GM13976 (cell line): ENCODE measurements at places on chromosomes 11 and 22.

- peak; percentile 16 for DNase-seq
Measured at GRCh38 chr11:77211594-77212251, 83.7 kb downstream of the MYO7A start.

GRCh38 chr22:45911601-45912271 lies 65.2 kb downstream of the WNT7B start:
- no peak for DNase-seq

DNA sequence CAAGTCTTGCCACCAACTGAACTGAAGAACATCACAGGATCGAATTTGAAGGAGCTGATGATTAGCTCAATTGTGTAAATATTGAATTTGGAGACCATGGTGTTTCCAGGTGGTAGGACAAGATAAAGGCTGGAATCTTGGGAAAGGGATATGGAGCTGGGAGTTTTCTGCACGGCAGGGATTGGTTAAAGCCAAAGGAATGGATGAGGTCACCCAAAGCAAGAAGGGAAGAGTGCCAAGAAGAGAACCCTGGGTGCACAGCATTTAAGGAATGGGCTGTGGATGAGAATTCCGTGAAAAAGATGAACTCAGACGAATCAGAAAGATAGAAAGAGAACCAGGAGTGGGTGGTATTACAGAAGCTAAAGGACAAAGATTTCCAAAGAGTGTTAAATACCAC lies 29.4 kb upstream of the RRAS2 start:
- DNase-seq: no peak

DNA sequence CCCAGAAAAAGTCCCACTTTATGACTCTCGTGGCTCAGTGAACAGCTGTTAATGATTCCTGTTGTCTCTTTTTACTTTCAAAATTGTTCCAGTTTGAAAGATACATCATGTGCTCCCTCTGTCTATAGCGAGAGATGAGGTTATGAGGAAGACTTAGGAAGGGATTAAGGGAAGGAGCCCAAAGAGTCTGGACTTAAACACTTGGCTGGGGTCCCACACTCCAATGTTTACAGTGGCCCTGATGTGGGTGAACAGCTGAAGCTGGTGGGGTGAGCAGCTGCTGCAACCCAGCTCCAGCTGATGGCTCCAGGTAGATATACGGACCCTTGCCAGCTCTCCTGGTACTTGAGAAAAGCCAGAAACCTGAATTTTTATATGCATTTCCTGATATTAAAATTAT lies 84.5 kb upstream of the PLET1 start:
- DNase-seq: no peak

DNA sequence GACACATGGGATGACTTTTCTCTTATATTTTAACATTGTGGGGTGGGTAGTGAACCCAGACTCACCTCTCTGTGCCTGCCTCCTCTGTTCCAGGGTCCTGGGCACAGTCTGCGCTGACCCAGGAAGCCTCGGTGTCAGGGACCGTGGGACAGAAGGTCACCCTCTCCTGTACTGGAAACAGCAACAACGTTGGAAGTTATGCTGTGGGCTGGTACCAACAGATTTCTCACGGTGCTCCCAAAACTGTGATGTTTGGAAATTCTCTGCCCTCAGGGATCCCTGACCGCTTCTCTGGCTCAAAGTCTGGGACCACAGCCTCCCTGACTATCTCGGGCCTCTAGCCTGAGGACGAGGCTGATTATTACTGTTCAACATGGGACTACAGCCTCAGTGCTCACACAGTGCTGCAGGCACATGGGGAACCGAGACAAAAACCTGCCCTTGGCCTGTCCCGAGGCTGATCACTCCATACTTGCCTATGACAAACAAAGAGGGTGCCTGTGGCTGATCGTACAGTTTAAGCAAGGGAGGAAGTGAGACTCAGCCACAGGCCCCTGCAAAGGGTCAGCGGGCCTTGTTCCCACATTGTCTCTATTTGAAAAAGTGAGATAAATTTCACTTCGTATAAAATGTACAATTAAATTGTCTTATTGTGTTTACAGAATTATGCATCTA lies 43.7 kb upstream of the TOP3B start:
- peak; percentile 82 for DNase-seq

GRCh38 chr11:47928426-47928825 lies 51.9 kb upstream of the PTPRJ start:
- DNase-seq: no peak

GRCh38 chr22:38164551-38164918 lies 17.1 kb downstream of the PLA2G6 start:
- DNase-seq: no peak

GRCh38 chr11:1750840-1751530 lies 590 bp upstream of the IFITM10 start:
- peak; percentile 33 for DNase-seq

GRCh38 chr11:15186146-15186545 lies 71.4 kb downstream of the INSC start:
- DNase-seq: no peak

- DNase-seq: no peak
Measured at GRCh38 chr11:113240790-113241635, 73.4 kb upstream of the TTC12 start.

DNA sequence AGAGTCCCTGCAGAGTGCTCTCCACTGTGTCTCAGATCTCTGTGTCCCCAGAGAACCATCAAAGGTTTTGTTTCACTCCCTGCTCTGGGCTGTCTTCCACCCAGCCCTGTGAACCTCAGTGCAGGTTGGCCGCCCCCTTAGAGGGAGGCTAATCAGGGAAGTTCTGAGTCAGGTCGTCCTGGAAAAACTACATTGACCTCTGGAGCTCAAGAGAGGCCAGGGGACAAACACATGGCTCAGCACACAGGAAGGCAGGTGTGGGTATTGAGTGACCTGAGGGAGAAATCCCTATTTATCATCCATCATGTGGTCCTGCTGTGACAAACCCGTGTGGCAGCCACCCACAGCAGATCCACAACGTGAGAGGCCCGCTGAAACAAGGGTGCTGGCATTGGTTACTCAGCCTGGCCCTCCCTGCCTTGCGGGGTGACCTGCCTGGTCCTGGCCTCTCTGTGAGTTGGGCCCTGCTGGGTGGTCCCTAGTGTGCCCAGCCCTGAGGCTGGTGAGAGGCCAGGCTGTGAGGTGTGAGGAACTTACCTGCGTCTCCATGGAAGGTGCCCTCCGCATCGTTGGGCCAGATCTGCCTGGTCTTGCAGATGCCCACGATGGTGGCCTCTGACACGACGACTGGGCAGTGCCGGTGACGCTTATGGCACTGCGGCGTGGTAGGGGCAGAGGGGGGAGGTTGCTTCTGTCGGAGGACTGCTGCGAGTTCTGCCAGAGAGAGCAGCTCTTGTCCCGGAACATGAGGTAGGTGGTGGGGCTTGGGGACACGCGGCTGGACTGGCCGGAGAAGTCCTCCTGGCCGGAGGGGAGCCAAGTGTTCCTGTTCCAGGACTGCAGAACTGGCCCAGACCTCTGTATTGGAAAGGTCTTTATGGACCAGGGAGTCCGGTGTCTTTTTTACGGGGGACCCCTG lies 669 bp upstream of the BCR start:
- no peak for DNase-seq

- no peak for DNase-seq
Measured at GRCh38 chr11:101445761-101446160, 138.0 kb downstream of the TRPC6 start.
